ENCODE measurements at places on chromosomes 7 and 10.

DNA sequence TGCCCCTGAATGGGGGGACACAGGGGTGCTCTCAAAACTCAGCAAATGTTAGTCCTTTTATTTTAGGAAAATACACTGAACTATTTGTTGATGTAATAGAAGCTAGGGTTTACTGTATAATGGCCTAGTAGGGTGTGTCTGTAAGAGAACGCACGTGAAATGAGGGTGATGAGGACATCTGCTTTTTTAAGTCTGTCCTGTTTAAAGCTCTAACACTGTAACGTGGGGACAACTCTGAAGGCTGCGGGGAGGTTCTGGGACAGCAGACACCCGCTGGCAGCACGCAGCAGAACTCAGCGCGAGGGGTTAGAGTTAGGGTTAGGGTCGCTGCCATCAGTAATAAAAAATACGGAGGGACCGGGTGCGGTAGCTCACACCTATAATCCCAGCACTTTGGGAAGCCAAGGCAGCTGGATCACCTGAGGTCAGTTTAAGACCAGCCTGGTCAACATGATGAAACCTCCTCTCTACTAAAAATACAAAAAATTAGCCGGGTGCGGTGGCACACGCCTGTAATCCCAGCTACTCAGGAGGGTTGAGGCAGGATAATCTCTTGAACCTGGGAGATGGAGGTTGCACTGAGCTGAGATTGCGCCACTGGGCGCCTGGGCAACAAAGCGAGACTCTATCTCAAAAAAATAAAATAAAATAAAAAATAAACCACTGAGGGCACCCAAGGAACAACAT is 98.0 kb downstream of the CTBP2 start:
- DNase-seq = no peak

- no peak for DNase-seq
Measured at GRCh38 chr7:18927134-18927533, 190.3 kb downstream of the TWIST1 start.

DNA sequence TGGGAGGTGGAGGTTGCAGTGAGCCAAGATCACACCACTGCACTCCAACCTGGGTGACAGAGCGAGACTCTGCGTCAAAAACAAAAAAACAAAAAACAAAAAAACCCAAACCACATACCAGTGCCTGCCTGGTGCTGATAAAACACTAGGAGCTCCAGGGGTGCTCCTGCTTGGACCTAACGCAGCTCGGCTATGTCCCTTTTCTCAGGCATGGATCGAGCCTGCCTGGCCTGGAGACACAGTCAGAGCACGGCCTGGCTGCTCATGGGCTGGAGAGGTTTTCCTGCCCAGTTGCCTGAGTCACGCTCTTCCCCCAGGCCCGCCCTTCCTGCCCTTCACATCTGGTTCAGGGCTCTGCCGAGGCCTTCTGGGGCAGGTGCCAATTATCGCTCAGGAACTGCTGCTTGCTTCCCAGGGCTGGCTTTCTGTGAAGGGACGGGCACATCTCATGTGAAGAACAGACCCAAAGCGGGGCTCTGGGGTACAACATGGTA is 12.6 kb upstream of the NPFFR1 start:
- DNase-seq = peak; percentile 92

DNA sequence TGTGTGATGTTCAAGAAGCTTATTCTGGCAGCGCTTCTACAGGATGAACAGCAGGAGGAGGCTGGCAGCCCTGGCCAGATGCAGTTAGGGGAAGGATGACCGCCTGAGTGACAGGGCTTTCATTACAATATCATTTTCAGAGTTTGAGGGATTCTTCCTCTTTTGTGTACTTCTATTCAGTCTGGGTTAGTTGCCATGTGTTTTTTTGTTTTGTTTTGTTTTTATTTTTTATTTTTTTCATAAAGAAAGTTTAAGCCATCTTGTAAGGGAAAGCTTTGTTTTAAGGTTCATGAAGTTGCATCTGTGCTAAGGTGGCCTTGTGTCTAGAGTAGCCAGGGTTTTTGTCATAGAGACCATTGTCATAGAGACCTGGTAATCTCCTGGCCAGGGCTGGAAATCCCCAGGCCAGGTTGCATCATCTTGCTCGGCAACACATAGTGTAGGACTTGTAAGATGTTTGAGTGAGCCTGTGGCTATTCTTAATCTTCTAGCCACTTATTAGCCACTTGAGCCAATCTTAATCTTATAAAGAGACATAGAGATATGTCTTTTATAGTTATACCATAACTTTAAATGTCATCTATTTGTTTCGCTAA is 230.5 kb upstream of the TMEM229A start:
- DNase-seq = no peak

GRCh38 chr7:135386181-135386580 is 123.7 kb downstream of the CNOT4 start:
- DNase-seq = no peak

GRCh38 chr7:13050703-13051102 is 363.3 kb downstream of the ARL4A start:
- DNase-seq = no peak

DNA sequence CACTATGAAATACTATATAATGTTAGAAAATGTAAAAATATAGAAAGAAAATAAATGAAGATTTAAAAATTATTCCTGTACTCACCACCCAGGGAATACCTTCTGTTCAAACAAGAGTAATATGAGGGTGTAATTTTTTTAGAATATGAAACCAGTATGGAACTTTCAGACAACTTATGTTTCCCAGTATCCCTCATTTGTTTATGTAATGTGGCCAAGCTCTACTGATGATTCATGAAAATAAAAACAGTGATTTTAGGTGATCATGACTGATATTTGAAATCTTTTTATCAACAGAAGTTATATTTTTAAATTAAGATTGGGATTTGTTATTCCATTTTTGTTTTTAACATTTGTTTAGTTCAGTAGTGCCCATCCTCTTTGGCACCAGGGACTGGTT is 18.8 kb downstream of the SLK start:
- no peak for DNase-seq

GRCh38 chr10:3931224-3931623 is 146.2 kb upstream of the KLF6 start:
- no peak for DNase-seq

DNA sequence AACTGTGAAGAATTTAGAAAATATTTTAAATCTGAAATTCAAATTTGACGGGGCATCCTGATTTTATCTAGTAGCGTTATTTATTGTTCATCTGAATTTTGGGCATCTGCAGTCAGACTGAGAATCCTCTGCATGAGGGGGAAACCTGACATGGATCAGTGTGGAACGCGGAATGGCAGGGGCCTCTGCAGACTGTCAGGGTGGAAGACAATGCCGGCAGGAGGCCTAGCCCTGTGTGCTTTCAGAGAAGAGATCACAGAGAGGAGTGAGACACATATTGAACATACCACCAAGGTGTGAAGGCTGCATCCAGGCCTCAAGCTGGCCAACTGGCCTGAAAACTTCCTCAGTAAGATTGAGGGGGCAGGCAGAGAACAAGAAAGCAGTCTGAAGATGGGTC is 921.1 kb upstream of the GHITM start:
- no peak for DNase-seq

GRCh38 chr10:27207350-27207749 is 33.2 kb downstream of the ACBD5 start:
- DNase-seq = no peak

DNA sequence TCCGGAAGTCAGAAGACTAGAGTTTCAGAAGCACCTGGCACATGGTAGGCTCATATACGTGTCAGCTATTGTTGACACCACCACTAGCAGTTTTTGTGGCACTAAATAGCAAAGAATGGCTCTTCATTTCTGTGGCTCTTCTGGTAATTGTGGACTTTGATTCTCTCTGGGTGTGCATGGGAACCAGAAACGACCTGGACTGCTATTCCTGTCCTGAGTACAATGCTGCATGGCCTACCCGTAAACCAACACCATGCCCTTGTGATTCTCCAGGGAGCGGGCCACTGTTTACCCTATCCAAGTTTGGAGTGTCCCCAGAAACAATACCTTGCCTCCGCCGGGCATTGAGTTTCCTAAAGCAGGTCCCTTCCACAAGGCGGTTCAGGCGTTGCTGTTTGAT is 162.9 kb upstream of the AOAH start:
- DNase-seq = no peak

DNA sequence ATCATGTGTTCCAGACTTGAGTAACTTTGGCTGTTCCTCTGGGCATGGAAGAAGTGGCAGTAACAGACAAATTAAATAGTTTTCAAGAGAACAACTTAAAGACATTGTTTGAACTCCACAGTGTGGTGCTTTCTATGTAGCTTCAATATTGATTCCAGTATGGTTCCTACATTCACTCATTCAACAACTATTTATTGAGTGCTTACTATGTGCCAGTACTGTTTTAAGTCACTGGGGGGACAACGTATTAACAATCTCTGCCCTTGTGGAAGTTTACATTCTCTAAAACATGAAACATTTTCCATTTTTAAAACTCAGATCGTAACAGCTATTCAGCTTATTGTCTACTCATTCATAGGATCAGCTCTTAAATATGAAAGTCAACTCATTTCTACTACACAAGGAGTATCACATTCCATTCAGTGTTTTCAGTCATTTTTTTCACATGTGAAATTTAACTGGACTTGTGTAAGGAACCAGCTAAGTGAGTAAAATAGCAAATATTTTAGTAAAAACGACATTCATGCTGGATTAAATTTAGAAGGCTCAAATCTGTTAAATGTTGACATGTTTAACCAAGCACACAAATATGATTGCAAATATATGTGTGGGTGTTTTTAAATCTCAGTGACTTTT is 13.6 kb upstream of the CUBN start:
- DNase-seq = no peak

DNA sequence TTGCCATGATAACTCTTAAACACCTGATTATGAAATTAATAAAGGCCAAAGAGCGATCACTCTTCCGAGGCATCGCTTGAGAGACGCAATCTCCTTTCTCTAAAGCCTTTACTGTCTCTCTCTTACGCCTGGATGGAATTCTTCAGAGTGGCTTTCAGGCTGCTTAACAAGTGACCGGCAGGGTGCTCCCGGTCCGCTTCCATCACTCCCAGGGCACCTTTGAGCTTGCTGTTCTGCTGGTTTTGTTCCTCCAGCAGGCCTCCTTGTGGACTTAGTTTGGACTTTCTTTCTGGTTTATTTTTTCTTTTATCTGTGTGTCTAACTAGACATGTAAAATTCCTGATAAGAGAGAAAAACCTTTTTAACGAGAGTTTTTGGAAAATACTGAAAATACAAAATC is 60.9 kb downstream of the MRPL32 start:
- no peak for DNase-seq

DNA sequence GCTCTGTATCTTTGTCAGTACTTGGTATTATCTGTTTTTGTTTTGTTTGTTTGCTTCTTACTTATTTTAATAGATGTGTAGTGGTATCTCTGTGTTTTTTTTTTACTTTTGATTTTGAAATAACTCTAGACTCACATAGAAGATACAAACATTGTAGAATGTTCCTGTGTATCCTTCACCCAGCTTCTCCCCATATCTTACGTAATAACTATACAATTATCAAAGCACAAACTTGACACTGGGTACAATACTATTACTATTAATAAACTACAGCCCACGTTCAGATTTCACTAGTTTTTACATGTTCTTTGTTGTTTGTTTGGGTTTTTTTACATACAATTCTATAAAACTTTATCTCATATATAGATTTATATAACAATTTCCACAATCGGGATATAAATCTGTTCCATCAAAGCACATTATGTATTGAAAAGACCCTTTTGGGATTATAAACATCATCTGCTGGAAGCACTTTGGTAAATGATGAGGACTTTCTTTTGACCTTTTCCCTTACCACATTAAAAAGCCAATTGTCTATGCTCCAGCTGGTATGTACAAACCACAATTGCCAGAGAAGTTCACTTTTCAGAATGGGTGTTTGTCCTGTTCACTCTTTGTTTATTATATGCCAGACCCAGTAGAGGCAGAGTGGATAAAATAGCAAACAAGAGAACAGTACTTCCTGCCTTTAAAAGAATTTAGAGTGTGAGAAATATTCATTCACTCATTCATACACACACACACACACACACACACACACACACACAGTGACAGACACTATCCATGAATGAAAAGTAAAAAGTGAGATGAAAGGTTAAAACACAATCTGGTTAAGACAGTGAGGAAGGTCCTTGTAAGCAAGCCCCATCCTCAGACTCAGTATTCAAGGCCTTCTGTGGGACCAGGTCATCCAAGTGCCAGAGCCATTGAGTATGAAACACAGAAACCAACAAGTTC is 113.0 kb downstream of the SGMS1 start:
- DNase-seq = no peak

DNA sequence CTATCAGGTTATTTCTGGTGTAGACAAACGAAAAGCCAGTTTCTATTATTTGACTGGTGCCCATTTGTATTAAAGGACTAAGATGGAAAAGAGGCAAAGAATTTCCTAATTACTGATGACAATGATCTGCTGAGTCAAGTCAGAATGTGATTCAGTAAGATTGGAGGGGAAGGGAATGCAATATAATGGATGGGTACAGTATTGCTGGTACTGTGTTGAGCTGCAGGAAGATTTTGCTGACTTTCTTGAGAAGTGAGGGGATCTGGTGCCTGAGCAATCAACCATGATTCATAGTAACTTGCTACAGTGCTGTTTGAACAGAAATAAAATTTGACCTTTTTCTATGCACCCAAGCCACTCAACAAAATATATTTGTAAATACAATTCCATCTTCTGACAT is 139.1 kb upstream of the RHEB start:
- no peak for DNase-seq

DNA sequence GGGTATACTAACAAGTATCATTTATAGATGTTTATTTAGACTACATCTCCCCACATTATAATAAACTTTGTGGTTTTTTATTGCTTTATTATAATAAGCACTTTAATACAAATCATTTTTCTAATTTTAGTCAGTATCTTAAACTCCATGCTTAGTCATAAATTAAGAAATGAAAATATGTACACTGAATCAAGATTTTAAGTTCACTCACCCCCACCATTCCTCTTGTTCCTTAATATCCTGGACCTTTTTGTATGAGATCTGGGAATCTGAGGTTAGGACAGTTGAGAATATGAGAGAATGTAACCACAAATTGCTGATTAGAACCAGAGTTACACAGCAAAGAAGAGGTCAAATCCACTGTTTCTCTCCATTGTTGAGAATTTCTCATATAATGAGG is 93.6 kb upstream of the WNT16 start:
- DNase-seq = no peak

DNA sequence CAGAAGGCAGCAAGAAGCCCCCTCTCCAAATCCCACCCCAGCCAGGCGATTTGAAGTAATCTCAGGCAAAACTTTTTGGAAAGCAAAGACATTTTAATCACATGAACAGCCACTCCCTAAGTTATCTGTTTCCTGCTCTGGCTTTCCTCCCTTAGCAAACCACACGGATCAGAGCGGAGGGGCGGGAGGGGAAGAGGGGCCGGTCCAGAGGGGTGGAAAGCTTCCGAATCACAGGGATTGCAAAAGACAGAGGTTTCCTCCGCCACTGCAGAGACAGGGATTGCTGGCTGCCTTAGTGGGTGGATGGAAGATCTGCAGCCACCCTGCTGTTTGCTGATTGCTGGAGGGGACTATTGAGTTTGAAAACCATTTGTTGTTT is 41.2 kb downstream of the ZCCHC24 start:
- DNase-seq = peak; percentile 88
